ENCODE measurements at places on chromosomes 1 and 21.

DNA sequence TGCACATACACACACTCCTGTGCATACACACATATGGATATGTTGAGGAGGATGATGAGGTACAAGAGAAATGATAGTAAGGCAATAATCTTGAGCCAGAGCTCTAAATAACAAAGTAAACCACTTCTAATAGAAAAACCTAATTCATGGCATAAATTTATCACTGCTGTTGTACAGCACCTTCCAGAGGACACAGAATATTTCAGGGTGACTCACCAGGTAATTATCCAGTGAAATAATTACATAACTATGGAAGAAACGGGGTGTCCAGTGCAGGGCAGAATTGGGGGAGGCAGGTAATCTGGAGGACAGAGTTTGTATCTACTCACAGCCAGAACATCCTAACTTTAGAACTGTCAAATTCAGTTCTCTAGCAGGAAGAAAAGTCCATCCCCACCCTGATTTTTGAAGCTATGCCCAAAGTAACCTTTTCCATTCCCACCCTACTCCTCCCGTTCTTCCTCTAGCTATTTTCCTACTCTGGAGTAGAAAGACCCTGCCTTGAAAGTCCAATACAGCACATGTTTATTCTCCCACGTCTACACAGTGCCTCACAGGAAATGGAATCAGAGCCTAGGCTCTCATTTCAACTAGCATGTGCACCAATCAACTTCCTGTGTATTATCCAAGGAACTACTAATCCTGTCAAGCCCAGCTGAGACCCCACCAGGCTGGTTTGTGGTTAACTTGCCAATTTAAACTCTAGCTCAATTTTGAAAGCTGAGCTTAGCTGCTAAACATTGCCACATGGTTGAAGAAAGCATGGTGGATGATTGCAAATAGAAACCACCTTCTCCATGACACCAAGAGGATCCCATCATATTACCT is 96.6 kb downstream of the PTPN14 start:
- DNase-seq: no peak

DNA sequence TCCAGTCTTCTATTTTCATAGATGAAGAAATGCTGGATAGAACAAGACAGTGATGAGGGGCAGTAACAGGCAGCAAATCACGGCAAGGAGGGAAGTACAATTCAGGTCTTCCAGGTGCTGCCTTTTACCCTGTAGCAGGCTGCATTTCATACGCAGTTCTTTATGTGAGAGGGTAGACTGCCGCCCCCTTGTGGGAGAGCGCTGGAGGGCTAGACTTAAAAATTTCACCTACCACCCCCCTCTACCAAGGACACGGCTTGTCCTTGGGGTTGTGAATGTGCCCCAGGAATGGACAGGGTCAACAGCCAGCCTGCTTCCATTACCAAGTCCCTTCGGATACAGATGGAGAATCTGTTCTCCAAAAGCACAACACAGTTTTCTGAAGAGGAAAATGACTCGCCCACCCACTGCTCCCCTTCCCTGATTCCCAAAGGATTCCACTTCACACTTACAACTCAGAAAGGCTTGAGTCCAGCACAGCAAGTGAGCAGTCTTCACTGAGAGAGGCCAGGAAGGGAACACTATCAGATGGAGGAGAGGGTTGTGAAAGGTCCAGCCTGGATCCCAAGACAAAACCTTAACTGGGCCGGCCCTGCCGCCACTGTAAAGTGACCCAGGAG is 7.4 kb downstream of the WDR77 start:
- DNase-seq: no peak

GRCh38 chr1:91018006-91018405 is 3.8 kb downstream of the ZNF644 start:
- no peak for DNase-seq

DNA sequence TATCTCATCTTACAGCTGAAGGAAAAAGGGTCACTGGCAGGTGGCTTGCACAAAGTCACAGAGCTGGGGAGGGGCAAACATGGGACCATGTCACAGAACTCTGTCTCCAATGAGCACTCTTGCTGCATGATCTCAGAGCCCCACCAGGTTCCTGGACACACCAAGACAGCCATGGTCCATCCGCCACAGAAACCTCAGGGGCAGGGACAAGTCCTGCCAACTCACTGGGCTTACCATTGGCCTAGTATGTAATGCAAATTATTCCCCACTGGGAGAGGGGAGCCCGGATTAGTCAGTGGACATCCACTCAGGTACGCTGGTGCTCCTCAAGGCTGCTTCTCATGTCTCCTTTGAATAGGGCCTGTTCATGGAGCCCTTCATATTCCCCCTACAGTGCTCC is 14.2 kb downstream of the S100A7A start:
- DNase-seq: no peak

- DNase-seq: no peak
These were observed 330.6 kb downstream of the DSCAM start for GRCh38 chr21:40516335-40516734.

DNA sequence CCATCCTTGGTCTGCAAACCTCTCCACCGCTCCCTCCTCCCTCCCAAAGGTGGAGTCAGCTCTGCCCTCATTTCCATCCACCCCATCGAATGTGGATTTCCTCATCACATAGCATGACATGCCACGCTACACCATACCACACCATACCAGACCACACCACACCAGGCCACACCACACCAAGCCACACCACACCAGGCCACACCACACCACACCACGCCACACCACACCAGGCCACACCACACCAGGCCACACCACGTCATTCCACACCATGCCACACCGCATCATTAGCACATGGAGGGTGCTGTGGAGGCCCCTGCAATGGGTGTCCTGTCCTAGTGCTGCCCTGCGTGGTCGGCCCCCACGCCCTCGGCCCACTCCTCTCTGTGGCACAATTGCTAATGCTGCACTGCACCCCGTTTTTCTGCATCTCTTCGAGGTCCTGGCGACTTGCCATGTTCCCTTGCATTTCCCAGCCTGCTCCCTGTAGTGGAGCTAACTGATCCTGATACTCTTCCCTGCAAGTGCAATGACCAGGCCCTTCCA is 11.3 kb downstream of the DFFB start:
- no peak for DNase-seq

DNA sequence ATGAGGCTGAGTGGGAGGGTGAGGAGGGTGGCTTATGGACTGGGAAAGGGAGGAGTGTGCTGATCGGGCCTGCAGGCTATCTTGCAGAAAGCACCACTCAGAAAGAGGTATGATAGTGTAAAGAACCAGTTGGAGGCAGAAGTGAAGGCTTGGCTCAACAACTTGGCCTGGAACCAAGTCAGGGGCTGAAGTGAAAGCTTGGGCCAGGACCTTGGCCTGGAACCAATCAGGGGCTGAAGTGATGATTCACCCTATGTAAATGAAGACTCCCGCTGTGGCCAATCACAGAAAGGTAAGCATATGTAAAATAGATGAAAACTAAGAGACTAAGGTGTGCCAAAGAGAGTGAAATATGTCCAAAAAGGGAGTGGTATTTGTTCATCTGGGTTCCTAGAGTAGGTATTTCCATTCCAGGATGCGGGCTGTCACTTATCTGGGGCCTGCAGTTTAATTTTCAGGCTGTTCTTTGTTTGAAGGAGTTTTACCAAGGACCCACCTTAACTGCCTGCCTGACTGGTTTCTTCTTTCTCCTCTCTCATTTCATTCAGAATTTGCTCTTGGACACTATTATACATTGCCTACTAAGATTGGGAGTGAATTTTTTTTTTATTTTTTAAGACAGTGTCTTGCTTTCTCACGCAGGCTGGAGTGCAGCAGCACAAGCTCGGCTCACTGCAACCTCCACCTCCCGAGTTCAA is 5.1 kb upstream of the RFX5 start:
- no peak for DNase-seq

DNA sequence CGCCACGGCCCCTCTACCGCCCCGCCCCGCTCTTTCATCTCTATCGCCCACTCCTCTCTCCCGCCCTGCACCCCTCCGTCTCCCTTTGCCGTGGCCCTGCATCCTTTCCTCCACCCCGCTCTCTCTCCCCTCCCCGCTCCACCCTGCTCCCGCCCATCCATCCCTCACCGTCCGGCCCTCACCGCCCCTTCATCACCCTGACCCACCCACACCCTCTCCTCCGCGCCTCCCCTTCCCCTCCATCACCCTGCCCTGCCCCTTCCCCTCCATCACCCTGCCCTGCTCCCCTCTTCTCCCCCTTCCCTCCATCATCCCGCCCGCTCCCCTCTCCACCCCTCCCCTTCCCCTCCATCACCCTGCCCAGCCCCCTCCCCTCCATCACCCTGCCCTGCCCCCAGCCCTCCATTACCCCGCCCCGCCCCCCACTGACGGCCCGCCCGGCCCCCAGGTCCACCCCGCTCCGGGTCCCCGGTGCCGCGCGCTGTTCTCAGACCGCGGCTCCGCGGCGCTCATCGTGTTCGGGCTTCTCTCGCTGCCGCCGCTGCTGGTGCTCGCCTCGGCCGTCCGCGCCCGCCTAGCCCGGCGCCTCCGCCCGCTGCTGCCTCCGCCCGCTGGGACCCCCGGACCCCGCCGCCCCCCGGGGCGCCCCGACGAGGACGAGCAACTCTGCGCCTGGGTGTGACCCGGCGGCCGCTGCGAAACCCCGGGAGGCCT is 6.2 kb upstream of the ANKRD65 start:
- no peak for DNase-seq

- DNase-seq: no peak
These were observed 53.9 kb upstream of the CACNA1E start for GRCh38 chr1:181429462-181429861.

GRCh38 chr1:209777587-209777986 is 6.8 kb downstream of the C1orf74 start:
- DNase-seq: no peak

DNA sequence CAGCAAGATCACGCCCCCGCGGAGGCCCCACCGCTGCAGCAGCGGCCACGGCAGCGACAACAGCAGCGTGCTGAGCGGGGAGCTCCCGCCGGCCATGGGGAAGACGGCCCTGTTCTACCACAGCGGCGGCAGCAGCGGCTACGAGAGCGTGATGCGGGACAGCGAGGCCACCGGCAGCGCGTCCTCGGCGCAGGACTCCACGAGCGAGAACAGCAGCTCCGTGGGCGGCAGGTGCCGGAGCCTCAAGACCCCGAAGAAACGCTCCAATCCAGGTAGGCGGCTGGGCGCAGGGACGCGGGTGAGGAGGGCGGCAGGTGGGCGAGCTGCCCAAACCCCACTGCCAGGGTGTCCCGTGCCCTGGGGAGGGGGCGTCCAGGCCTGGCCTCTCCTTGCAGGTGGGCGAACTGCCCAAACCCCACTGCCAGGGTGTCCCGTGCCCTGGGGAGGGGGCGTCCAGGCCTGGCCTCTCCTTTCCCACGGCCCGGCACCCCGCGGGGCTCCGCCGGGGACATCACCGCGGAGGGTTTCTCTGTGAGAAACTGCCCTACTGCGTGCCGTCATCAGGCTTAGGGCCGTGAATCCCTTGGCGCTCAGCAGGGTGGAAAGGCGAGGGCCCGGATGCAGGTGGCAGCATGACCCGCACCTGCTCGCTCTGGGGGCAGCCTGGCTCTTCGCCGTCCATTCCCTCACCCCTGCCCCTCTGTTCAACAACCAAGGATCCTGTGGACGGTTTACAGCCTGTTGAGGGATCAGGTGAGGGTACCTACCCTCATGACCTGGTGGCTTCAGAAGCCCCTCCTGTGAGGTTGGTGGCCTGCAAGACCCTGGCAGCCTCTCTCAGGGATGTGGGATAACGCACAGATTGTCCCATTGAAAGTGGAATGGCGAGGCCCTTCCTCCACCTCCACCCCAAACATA is 534.0 kb downstream of the KIF26B start:
- DNase-seq: no peak

DNA sequence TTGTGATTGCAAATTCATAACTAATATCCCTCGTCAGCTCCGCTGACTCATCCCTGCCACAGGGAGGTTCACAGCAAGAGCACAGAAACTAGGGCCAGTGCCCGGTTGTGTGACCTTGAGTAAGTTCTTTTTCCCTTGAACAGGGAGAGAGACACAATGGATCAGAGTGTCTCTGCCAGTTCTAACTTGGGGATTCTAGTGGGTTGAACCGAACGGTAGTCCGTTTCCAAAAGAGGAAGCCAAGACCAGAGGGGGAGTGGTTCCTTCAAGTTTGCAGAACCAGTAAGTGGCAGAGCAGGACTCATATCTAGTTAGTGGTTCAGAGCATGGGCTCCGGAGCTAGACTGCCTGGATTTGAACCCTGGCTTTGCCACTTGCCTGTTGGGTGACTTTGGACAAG is 4.9 kb upstream of the SHISA4 start:
- no peak for DNase-seq

DNA sequence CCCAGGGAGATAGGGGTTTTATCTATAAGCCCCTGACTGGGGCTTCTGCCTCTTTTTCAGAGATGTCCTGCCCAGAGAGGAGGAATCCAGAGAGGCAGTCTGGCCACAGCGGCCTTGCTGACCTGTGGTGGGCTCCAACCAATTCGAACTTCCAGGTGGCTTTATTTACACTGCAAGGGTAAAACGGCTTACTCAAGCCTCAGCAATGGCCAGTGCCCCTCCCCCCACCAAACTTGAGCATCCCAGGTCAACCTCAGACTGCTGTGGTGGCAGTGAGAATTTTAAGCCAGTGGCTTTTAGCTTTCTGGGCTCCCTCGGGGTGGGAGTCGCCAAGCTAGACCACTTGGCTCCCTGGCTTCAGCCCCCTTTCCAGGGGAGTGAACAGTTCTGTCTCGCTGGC is 384.0 kb upstream of the BEND5 start:
- DNase-seq: no peak

DNA sequence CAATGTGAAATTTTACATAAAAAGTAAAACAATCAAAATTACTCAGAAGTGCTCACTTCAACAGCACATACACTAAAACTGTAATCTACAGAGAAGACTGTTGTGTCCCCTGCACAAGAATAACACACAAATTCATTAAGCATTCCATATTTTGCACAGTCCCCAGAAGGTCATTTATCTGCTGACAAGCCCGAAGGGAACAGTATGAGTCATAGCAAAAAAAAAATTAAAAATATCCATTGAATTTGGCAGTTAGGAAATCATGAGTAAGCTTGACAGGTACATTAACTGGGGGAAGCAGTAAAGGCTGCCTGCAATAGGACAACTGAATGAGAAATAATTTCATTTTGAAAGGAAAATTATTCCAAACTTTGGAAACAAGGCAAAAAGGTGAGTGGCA is 3.3 kb upstream of the CACYBP start:
- no peak for DNase-seq

DNA sequence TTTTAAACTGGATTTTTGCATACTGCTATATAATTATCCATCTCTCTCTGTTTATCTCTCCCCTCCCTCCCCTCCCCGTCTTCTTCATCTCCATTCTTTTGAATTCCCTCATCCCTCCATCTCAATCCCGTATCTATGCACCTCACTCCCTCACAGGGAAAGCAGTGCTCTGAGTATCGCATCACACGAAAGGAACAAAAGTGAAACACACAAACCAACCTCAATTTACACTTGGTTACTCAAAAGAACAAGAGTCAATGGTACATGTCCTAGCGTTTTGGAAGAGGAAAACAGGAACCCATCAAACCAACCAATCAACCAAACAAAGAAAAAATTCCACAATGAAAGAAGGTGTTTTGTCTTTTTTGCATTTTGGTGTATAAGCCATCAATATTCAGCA is 115.1 kb downstream of the NBPF12 start:
- no peak for DNase-seq

DNA sequence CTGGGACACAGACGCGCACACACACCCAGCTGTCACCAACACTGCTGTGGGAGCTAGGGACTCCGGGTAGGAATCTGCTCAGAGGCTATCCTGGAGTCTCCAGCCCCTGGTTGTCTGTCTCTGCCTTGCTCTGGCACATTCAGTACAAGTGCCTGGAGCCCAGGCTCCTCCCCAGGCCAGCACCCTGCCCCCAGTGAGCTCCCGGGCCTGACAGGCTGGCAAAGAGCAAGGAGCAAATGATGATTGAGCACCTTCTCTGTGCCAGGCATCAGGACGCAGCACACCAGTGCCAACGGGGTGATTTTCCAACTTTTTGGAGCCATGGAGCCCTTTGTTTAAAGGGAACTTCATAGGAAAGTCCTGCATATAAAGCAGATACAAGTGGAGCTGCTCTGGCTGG is 6.5 kb downstream of the CNTN2 start:
- DNase-seq: no peak

Measured in Panc1 (cell line).